ENCODE measurements at places on chromosomes 2 and 18.
A peak's percentile ranks its signal among the peaks of the same experiment; 100 is the strongest.

GRCh38 chr18:11857177-11857887, 6.1 kb downstream of the CHMP1B start:
- peak; percentile 100 for DNase-seq

DNA sequence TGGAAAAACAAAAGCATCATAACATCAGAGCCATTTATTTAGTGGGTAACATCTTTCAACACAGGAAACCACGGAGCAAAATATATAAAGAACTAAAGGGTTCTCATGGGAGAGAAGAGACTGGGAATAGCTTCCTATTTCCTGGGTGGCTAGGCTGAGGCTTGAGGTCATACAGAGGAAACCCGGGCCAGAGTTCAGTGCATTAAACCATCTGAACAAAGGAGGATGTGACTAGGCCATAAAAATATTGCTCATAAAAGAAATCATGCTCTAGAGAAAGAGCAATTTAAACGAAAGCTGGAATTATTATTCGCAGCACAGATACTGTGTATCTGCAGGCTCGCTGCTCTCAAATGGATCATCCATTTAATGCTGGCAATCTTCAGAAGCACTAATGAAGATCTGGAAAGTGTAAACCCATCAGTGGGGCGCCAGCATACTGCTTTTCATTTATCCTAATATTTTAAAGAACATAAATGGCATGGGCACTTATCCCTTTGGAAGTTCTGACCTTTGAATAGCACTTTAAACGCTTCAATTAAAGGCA, 83.3 kb downstream of the GALNT14 start:
- DNase-seq = no peak

DNA sequence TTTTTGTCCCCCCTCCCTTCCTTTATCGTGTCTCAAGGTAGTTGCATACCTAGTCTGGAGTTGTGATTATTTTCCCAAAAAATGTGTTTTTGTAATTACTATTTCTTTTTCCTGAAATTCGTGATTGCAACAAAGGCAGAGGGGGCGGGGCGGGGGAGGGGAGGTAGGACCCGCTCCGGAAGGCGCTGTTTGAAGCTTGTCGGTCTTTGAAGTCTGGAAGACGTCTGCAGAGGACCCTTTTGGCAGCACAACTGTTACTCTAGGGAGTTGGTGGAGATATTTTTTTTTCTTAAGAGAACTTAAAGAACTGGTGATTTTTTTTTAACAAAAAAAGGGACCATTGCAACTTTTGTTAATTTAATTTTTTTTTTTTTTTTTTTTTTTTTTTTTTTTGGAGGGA, 2.1 kb downstream of the SOX11 start:
- no peak for DNase-seq

GRCh38 chr2:204931562-204931961, 386.3 kb downstream of the PARD3B start:
- no peak for DNase-seq

DNA sequence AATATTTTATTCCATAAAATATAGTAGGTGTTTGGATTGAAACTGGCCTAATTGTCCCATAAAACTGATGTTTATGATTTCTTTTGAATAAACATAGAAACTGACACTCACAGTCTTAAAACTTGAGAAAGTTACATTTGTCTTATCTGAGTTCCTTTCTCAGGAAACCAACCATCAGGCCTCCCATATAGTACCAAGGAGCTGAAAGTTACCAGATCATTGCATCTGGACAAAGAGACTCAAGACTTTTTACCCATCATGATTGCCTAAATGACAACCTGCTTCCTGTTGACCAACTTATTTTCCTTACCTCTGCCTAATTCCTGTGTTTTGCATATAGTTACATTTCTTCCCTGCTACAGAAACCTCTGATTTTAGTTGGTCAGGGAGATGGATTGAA, 137.0 kb upstream of the XPO1 start:
- no peak for DNase-seq

- no peak for DNase-seq
Measured at GRCh38 chr18:61972389-61973264, 79.8 kb upstream of the RNF152 start.

DNA sequence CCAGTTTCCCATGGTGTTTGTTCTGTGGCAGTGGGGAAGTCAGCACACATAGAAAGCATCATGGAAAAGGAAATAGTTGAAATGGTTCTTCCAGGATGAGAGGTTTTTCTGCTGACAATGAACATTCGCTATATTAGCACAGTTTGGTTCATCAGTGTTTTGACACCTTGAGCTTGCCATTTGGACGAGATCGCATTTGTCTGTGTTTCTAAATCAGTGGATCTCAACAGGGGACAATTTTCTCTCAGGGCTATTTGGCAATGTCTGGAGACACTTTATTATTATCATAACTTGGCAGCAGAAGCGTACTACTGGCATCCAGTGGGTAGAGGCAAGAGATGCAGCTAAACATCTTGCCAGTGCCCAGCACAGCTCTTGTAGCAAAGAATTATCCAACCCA, 74.6 kb downstream of the CD8B2 start:
- DNase-seq = no peak

- DNase-seq = no peak
Measured at GRCh38 chr2:108423067-108423466, 25.9 kb upstream of the GCC2 start.

- DNase-seq = no peak
Measured at GRCh38 chr2:169822036-169822435, 2.7 kb downstream of the METTL5 start.

DNA sequence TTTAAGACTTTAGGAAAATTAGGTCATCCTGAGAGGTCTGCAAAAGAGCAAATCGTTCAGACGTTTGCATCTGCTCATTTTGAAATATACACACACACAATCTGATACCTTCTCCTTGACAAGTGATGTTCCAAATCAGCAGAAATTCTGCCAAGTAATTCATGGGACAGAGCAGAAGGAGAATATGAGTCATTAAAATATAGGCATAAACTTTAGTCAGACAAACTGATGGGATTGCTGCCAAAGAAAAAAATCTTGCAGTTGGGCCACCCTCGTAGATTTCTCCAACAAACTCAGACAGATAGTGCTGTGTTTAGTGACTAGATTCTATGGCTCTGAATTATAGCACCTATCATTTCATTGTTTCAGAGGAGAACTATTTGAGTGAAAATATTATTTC, 336.3 kb downstream of the NYAP2 start:
- peak; percentile 79 for DNase-seq

- no peak for DNase-seq
Measured at GRCh38 chr2:8168876-8169424, 512.9 kb upstream of the ID2 start.

DNA sequence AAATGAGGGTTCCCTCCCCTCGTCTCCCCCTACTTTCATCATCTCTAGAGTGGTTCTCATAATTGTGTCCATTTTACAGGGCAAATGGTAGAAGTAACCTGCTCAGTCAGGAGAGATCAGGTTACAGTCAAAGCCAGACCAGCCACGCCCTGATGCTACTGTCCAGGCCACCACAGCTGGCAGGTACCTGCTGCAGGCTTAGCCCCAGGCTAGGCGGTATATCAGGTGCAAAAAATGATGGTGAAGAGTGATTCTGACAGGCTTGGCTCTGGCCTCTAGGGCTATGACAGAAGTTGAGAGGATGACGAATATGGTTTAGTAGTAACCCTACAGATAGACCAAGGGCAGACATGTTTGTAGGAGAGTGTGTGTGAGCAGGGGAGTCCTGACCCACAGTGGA, 67.1 kb downstream of the HAUS1 start:
- DNase-seq = no peak

DNA sequence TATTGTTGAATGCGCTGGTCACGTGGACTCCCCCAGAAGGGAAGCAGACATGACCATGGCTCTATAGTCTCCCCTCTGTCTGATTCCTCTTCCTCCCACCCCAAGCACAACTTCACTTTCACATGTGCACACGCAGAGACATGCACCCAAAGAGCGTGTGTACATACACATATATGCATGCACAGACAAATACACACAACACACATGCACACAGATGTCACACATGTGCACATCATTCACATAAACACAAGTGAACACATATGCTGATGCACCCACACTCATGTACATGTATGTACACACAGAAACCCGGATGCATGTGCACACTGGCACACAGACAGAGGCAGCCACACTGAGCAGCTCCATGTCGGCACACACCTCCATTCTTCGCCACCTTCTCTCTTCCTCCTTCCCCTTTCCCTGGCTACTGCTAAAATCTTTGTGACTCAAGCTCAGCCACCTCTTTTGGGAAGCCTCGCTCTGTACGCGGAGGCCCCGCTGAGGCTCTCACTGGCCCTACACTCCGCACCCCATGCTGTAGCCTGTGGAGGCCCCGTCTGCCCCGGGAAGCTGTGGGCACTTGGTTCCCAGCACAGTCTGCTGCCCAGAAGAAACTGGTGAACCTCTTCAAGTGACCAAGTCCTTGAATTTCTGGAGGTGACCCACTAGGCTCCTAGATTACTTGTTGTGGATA, 101.6 kb upstream of the TEX51 start:
- no peak for DNase-seq

GRCh38 chr2:6791682-6792081, 74.0 kb downstream of the CMPK2 start:
- DNase-seq = no peak

DNA sequence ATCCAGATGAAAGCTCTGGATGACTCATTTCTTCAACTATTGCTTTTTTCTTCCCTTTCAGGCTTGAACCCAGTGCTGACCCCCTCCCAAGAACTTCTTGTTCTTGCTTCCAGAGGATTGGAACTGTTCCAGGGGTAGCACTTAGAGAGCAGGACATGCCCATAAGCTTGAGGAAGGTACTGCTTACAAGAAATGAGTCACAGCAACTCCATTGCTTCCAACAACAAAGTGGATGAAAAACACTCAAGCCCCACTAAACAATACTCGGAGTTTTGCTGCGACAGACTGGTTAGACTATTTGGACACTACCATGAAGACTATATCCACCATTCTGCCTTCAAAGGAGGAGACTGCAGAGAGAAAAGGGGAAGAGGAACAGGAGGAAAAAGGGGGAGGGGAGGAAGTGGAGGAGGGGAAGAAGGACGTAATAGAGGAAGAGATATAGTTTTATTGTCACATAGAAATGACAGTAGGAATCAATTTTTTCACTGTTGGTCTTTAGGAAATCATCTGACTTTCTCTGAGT, 1.6 kb upstream of the EPC2 start:
- DNase-seq = peak; percentile 46

DNA sequence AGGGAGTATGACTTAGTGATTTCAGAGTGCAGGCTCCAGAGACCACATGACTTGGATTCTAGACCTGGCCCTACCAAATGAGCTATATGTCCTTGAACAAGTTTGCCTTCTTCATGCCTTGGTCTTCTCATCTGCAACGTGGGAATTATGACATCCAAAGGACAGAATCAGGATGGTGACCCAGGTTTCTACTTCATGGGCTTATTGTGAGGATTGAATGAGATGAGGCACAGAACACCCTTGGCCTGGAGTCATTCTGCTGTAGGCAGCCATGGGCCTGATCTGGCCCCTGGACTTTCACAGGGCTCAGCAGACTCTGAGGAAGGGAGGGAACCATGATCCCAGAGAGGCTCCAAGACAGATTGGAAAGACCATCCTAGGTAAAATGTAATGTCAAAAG, 85.6 kb upstream of the HAAO start:
- DNase-seq = no peak

- no peak for DNase-seq
Measured at GRCh38 chr18:73414598-73414997, 546.8 kb upstream of the NETO1 start.

GRCh38 chr2:119544075-119544938, at the start of gene CFAP221:
CFAP221 (plus strand) TSS chr2:119544449; CDS start chr2:119546132, 1,683 bp downstream.
- peak; percentile 72 for DNase-seq

- DNase-seq = no peak
Measured at GRCh38 chr2:62150597-62151305, 45.2 kb upstream of the B3GNT2 start.

- peak; percentile 26 for DNase-seq
Measured at GRCh38 chr2:86661333-86661732, 37.7 kb upstream of the RNF103 start.

GRCh38 chr2:196266351-196266750, 95.0 kb upstream of the STK17B start:
- DNase-seq = peak; percentile 82

DNA sequence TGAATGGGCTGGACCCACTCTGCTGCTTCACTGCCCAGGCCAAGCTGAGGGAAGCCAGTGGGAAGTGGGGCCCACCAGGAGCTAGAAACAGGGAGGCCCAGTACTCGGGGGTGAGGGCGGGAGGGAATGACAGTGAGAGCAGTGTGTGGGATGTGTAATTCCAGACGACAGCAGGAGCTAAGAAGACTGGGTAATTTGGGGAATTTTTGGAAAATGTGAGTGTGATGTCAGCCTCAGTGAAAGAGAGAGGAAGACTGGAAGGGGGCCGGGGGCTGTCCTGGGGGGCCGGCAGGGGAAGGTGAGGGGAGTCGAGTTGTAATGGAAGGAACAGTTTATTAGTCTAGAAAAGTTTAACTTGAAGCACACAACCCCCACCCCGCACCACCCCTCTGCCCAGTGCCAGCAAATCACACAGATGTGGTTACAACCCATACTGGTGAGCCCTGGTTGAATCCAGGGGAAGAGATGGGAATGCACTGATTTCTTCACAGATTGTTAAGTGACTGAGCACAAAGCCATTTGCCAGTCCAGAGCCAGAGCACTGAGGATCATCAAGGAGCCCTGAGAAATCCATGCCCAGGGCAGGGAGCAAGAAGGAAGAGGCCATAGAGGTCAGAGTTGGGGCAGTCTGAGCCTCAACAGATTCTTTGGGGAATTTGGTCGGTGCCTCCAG, 76.7 kb upstream of the PKDCC start:
- no peak for DNase-seq

DNA sequence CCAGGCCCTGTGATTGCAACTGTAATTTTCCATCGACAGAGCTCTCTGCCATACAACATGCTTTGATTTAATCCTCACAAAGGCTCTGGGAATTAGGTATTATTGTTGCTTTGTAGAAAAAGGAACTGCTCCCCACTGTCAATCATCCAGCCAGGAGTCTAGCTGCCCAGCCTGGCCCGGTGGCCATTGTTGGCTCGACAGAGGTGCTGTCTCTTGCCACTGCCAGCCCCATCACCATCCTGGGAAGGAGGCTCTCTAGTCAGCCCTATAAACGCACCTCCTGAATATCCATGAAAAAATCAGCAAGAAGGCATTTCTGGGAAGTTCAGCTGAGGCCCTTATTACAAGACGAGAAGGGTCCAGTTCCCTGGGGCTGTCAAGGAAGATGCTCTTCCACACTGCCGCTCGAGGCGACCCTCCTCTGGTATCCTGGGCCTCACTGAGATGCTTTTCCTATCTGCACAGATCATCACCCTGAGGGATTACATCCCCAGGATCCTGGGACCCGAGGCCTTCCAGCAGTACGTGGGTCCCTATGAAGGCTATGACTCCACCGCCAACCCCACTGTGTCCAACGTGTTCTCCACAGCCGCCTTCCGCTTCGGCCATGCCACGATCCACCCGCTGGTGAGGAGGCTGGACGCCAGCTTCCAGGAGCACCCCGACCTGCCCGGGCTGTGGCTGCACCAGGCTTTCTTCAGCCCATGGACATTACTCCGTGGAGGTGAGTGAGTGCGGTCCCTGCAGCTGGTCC, 71.0 kb downstream of the TPO start:
- DNase-seq = no peak

- no peak for DNase-seq
Measured at GRCh38 chr2:163641986-163642385, 93.8 kb downstream of the FIGN start.
